ENCODE measurements at places on chromosomes 5 and 9.

DNA sequence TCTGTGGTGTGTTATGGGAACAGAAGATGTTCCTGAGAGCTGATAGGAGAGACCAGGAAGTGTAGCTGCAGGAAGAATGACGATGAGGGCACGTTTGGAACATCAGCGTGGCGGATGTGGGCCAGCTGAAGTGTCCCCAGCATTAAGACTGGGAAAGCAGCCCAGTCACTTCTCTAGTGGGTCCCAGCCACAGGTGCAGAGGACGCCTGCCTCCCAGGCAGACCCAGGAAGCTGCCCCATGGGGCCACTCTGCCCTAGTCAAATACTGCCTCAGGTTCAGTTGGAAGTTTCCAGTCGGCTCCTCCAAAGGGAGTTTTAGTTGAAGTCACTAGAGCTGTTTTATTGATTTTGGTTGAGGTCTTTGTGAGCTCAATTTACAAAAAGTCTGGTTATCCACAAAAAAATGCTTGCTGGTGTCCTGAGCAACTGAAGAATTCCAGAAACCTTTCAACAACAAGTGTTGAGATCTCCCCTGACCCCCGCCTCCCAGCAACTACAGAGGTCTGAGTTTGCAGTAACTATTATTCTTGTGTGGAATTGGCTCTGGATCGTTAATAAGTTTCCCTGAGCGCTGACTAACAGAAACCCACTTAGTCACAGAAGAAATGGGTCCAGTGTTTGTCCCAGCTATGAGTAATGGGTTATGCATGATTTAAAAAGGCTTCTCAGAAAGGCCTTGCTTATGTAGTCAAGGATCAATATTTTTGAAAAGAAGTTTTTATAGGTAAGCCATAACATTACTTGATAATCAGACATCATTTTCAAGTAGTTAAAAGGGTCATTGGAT, 294.1 kb downstream of the FANCC start:
- no peak for DNase-seq

DNA sequence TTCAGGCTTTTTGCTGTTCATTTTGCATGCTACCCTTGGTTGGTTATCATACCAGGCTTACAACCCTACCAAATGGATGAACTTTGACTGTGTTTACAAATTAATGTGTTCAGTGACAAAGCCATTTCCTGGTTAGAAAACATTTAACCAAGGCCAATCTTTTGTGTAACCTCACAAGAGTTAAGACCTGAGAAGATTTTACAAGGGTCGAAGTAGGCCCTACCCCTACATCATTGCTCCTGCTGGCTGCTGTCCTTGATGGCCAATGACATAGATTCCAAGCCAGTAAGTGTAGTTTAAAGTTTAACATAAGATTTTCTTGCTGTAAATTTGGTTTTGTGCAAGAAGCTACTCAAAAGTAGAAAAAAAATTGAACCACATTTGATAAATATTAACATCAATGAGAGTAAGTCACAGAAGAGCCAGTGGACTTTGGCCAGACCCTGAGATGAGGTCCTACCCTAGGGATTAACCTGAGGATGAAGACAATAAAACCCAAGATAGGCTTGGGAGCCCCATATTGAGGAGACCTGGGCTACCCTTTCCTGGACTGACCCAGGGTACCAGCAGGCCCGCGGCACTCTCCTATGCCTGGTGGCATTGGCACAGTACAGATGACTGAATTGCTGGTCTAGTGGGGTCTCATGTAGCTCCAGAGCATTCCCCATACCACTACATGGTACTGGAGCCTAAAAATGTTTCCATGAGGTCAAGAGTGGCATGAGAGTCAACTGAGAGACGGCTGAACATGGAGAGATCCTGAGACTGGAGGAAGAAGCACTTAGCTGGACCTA, 8.3 kb downstream of the C1QTNF3 start:
- no peak for DNase-seq

- no peak for DNase-seq
Observed at GRCh38 chr5:159917994-159918393, 1.7 kb downstream of the ADRA1B start.

DNA sequence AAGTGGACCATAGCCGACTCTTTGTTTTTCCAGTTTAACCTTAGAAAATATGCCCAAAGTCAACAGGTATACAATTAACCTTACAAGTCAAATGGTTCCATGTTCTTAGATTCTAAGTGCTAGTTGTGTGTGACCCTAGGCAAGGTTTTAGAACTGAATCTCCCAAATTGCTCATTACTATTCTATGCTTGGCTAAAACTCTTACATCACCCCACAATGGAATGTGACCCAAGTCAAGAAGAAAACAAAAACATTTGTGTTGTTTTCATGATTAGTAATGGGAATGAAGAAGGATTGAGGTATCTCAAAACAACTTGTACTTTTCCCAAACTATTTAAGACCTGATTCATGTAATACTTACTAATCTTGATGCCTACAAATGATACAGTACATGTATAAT, 159.2 kb downstream of the ARRDC3 start:
- no peak for DNase-seq

GRCh38 chr5:11620172-11620571, 284.1 kb downstream of the CTNND2 start:
- DNase-seq: no peak

DNA sequence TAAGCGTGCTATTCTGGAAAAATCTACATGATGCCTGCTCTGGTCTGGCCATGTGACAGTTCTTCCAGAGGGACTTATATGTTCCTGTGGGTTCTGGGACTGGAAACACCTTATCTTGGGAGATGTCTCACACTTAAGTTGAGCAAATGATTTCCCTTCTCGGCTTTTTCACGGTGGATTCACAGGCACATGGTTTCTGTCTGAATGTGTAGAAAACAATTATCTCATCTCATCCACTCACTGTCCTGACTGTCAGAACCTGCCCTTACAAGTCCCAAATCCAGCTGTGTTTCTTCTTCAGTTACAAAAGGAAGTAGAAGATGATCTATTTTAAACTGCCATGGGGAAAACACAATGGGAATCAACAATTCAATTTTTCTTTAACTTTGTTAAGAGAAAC, 184.0 kb downstream of the SYK start:
- DNase-seq: no peak

- no peak for DNase-seq
Observed at GRCh38 chr5:142841511-142842265, 71.5 kb downstream of the ARHGAP26 start.

DNA sequence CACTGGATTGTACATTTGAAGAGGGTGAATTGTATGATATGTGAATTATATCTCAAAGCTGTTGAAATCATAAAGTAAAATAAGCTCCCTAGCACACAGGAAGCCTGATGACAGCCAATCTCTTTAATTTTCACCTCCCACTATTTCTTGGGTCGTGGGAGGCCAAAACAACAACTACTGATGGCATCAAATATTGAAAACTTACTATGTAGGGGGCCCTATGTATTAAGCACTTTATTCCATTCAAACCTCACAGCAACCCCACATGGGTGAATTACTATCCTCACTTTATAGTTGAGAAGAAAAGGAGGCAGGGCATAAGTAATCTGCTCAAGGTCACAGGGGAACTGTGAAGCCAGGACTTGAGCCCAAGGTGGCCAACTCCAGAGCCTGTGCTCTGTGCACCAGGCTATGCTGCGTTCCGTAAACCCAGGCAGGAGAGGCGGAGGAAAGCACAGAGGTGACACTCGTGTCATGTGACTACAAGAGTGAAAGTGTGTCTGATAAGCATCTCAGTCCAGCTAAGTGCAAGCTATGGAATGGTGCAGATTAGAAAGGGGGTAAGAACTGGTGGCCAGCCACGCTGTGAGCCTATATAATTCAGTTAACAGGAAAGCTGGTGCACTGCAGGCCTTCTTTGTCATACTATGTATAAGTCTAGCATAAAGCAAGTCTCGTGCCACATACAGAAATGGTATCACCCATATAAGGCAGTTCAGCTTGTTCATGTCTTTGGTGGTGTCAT, 221.0 kb downstream of the DCP2 start:
- no peak for DNase-seq

- no peak for DNase-seq
Observed at GRCh38 chr5:78716206-78716605, 67.6 kb upstream of the LHFPL2 start.

Measured in CD4-positive, alpha-beta T cell treated with Interferon gamma for 1 hour (primary cell).